ENCODE measurements at places on chromosomes 2 and 18.

DNA sequence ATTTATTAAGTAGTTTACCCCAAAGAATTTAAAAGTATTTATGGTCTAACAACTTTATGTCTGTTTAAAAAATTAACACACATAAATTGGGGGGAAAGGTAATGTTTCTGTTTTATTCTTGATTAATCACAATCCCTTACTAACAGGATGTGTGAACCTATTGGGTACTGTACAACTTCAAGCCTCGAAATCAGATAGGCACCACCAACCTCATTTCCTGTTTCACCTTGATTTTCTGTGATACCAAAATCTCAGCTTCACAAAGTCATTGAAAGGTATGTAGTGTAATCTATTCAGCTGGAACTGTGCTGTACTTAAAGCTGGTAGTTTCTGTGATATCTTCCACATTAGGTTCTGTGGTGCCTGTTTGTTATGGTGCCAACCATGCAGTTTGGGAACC, 4.0 kb downstream of the RNMT start:
- no peak for DNase-seq

- no peak for DNase-seq
These were observed 468 bp upstream of the SATB2 start for GRCh38 chr2:199458009-199458805.

GRCh38 chr2:76310894-76311633, 600.3 kb upstream of the GCFC2 start:
- no peak for DNase-seq

DNA sequence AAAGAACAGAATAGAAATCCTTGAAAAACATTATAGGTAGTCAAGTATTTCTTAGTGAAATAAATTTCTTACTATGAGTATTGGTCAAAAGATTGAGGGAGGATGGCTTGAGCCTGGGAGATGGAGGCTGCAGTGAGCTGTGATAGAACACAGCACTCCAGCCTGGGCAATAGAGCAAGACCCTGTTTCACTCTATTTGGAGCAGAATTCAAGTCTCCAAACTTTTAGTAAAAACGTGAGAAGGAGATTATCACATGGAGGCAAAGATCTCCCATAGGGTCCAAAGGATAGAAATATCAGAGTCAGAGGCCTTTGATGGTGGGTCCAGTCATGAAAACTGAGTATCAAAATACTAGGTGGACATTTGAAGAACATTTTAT, 2.4 kb upstream of the MYL12A start:
- DNase-seq, result no peak

DNA sequence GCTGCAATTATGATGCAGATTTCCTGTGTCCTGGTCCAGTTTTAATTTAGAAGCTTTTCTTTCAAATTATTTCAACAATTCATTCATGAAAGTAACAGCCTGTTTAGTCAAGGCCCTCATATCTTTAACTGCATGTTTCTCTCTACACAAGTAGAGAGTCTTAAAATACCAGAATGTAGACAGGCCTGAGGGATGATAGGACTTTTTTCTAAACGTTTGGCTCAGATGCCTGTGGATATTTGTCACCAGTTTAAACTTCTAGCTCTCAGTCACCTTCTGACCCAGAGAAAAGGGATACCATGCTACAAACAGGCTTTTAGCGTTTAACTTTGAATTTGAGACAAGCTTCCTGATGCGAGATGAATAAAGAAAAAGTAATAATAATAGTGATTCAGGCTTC, 15.7 kb downstream of the COL5A2 start:
- no peak for DNase-seq

GRCh38 chr2:47129191-47129706, 25.9 kb downstream of the STPG4 start:
- no peak for DNase-seq

GRCh38 chr2:66433945-66434678, 813 bp upstream of the MEIS1 start:
- no peak for DNase-seq

- DNase-seq, result no peak
These were observed 686.7 kb downstream of the TMEM182 start for GRCh38 chr2:103448495-103448894.

GRCh38 chr18:52451851-52452250, 111.9 kb downstream of the DCC start:
- no peak for DNase-seq

GRCh38 chr18:8681196-8681595, 24.2 kb upstream of the MTCL1 start:
- no peak for DNase-seq

- no peak for DNase-seq
These were observed 1533.0 kb downstream of the LRP1B start for GRCh38 chr2:140597836-140598235.

DNA sequence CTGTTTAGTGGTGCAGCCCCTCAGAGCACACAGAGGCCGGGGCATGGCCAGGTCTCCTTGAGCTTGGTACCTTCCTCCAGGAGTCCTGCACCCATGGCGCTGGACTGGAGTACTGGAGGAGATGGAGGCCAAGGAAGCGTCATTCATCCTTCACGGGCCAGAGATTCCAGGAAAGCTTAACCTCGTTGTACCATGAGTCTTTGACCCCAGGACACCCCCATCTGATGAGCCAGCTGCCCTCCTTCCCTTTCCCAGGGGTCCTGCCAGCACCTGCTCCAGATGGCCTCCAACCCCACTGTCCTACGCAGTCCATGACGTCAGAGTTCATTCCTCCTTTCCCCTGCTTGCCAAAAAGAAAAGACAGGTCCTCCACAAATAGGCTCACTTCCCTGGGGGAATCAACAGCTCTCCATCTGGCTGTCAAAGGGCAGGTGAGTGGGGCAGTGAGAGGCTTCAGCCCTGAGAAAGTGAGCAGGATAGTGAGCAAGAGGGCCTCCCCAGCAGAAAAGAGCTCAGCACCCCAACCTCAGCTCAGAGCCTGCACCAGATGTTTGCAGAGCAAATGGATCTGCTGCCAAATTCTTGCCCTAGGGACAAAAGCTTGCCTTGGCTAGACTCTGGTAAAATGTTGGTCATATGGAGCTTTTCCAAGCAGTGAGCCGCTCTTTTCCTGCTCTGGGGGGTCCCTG, 4.5 kb upstream of the NPPC start:
- DNase-seq, result no peak

DNA sequence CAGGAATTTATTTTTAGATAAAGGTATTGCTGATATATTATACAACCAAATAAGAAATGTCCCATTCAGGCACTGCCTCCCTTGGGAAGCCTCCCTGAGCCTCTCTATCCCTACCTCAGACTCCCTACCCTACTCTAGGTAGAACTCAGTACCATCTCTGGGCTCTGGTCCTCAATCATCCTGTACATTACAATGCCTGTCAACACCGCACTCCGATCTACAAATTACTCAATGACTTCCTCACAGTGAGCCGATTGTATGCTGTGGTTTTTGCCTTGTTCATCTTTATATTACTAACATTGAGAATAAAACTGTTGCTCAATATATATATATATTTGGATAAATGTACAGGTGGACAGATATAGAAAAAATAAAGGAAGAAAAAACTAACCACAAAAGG, 207.5 kb downstream of the STK39 start:
- DNase-seq, result no peak

DNA sequence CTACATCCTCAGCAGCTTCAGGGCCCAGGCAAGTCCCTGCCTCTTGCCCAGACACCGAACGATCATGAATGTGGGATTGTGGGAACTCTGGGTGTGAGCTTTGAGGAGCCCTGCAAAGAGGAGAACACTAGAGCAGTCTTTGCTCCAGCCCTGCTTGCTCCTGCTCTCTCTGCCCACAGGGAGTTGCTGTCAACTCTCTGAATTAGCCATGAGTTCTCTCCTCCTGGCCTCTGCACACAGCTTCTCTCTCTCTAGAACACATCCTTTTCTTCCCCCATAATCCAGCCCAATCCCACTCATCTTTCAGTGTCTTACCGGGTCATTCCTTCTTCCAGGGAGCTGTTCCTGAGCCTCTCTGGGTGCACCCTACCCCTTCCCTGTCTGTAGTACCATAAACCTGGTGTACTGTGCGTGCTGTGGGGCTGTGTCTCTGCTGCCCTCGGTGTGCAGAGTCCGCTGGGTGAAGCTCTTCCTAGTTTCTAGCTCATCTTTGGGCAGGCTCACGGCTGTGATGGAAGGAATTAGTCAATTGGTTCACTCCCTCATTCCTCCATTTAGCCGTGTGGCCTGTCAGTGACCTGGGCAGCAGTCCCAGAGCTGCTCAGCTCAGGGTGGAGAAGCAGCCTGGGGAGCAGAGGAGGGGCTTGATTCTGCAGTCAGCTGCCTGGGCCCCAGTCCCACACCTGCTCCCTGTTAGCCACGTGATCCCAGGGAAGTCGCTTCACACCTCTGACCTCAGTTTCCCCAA, 132.9 kb upstream of the HDAC4 start:
- DNase-seq, result no peak

DNA sequence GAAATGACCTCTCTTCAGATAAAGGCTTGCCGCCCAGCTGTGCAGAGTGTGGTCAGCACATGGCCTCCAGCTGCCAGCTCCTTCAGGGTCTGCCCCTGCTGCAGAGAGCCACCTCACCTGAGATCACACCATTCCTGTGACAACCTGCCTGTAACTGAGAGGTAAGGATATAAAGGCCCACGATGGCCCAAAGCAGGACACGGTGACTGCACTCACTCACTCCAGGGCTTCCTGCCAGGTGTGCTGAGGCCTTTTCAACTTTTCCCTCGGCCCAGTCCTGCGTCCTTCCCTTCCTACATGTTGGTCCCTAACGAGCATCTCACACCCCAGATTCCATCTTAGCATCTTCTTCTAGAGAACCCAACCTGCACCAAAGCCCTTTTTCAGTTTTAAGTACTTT, 36.2 kb downstream of the ANKRD44 start:
- DNase-seq, result no peak

GRCh38 chr2:11248-11941, 34.9 kb downstream of the FAM110C start:
- no peak for DNase-seq

GRCh38 chr18:42137693-42138375, 182.8 kb downstream of the PIK3C3 start:
- no peak for DNase-seq

DNA sequence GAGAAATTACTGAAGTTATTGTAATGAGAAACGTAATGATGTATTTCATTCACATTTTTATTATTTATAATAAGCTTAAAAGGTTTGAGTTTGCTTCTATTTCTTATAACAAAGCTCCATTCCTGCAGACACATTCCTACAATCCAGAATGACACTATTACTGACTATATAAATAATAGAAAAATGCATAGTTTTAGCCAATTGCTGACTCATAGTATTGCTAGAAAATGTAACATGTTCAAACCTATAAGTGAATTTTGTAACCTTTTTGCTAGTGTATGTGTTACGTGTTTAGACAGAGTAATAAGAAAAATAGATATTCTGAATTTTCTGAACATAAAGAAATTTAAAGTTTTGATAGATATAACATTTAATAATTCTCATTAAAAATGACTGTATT, 9.3 kb upstream of the VWC2L start:
- no peak for DNase-seq

GRCh38 chr2:7835693-7836680, 845.9 kb upstream of the ID2 start:
- DNase-seq, result peak; percentile 14

DNA sequence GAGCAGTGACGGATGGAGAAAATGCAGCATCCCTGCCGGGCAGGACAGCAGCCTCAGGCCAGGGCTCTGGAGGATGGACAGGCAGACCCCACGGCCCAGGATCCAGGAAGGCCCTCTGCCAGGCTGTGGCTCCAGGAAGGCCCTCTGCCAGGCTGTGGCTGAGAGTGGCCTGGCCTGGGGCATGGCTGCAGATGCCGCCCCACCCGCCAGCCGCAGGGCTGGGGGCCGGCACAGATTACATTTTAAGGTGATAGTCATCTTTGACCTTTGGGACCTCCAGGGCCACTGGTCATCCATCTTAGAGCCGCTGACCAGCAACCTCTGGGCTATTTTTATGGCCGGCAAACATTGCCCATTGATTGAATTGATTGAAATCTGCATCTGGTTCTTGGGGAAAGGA, 98.0 kb upstream of the BOD1L2 start:
- no peak for DNase-seq

- no peak for DNase-seq
These were observed 150.0 kb upstream of the EPB41L3 start for GRCh38 chr18:5693699-5694294.

DNA sequence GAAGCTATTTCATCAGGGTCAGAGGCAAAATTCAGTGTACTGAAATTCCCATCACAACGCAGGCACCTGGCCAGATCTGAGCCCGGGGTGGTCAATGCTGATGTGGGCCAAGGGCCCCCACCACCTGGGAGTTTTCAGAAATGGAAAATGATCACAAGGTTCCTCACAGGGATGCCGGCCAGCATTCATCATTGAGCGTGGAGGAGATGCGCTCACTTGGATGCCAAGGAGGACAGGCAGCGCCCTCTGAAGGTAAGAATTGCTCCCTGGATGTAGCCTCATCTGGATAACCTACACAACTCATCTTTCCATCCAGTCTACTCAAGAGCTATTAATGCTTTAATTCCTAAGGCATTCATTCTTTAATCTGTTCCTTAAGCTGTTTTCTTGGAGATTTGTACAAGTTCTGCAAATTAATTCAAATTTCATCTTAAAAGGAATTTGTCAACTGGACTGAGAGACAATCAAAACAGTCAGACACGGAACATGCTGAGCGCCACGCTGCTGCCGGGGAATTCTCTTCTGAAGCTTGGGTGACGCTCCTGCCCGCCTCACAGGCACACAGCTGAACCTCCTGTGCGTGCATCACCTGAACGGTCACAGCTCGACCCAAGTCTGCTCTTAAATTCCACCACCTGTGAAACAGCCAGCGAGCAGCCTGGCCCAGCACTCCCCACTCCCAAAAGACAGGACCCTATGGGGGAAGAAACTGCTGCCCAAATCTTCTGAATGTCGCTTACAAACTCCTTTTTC, 206.7 kb downstream of the HDAC4 start:
- no peak for DNase-seq

GRCh38 chr2:72238311-72238710, 90.6 kb upstream of the CYP26B1 start:
- no peak for DNase-seq

GRCh38 chr2:43840965-43841364, 2.2 kb downstream of the ABCG8 start:
- DNase-seq, result no peak

DNA sequence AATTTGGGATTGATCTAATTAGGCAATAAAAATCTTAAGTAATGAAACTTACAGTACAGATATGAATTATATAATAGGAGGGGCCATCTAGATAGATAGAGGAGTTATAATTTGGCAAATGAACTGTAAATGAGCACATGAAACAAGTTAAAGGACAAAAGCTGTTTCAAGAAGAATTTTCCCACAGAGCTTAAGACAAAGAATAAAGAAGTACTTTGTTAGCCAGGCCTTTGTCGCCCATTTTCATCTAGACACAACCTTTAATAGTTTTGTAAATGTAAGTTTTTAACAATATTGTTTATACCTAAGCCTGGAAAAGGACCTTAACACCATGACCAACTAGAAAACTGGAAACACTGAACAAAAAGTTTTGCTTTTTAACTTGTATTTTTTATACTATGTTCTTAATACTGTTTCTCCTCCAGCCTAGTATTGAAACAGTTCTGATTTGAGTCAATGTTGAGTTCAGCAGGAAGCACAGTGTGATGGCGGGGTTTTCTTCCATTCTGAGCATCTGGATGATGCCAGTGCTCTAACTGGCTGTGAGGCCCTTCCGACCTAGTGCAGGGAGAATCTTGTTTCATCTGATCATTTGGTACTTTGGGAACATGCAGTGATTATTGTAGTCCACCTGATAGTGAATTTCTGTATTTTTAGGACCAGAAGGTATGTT, 37.6 kb downstream of the FARP2 start:
- no peak for DNase-seq

- DNase-seq, result no peak
These were observed 550.7 kb downstream of the RIT2 start for GRCh38 chr18:42564761-42565160.

Measured in GM12892 (cell line).